CD4-positive, alpha-beta T cell (primary cell): ENCODE measurements at places on chromosomes 3 and 15.

DNA sequence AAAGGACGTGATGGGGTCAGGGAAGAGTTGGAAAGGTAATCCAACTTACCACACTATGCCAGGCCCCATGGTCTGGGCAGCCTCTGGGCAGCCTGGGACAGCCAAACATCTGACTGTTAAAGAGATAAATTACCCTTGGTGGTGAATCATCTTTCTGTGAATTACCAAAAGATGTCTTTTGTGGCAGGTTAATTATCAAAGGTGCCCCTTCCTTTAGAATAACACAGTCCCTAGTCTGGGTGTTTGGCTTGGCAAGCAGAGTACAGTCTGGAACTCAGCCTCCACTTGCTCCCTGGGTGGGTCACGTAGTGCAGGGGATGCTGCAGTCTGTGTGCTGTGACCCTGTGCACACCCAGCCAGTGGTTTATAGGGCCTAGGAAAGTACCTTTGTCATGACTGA is 113.1 kb downstream of the ZNF621 start:
- DNase-seq = no peak

- DNase-seq = no peak
Observed at GRCh38 chr3:95302044-95302443, 1239.2 kb downstream of the NSUN3 start.

GRCh38 chr15:38242055-38242454 is 10.6 kb upstream of the SPRED1 start:
- no peak for DNase-seq

- no peak for DNase-seq
Observed at GRCh38 chr3:181701096-181701495, 10.6 kb upstream of the SOX2 start.

- no peak for DNase-seq
Observed at GRCh38 chr15:33639978-33640377, 328.3 kb upstream of the CHRM5 start.

DNA sequence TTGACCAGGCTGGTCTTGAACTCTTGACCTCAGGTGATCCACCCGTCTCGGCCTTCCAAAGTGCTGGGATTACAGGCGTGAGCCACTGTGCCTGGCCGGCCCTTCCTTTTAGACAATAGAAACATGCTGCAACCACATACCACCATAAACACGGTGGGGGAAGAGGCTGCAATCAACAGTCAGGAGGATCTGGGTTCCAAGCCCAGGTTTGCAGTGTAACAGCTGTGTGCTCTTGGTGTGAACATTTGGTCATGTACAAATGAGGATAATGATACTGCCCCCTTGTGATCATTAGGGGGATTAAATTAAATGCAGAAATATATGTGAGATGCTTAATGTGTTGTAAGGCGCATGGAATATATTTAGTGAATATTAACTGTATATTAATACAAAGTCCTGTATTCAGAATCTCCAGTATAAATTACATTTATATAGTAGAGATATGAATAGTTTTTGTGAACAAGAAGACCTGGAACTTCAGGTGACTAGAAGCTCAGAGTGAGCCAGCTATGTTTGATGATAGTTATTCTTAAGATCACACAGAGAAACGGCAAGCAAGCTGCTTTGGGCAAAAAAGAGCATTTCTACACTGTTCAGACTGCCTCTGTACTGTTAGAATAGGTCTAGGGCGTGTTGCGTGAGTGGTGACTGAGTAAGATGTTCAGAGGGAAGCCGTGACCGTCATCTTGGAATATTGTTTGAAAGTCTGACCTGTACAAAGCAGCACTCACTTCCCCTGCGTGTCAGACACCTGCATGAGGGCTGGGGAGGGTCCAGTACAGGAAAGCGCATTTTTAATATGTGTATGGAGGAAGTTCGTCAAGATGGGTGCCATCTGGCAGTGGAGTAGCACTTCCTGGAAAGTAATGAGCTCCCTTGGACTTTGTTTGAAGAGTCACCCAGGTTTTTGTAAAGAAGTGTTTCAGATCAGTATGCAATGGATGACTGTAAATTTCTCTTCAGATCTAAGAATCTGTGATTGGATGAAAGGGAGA is 125.8 kb downstream of the PGPEP1L start:
- DNase-seq = no peak

- DNase-seq = no peak
Observed at GRCh38 chr15:74307827-74308811, 59.3 kb downstream of the CYP11A1 start.

- DNase-seq = no peak
Observed at GRCh38 chr15:30922480-30923311, 19.0 kb downstream of the FAN1 start.

DNA sequence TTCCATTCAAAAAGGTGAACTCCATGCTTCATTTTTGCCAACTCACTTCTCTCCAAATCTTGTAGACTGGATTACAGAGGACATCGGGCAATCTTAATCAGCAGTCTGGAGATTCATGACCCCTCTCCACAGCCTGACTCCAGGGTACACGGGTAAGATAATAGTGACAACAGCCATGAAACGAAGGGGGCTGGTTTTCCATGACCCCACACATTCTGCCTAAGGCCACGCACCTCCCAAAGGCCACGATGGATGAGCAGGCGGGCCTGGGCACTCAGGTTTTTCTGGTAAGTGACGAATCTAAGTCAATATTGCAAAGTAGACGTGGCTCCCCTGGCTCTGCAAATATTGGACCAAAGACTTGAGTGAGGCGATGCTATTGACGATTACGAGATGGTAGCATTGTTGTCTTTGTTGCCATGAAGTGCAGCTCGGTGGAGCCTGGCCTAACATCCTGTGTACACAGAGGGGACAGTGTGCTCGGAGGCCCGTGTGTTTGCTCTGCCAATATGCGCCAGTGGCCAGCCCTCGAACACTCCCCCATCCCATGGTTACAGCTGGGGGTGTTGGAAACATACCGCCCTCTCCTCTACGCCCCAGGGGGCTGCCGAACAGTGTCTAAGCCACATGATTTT is 119.1 kb downstream of the OPA1 start:
- DNase-seq = no peak

DNA sequence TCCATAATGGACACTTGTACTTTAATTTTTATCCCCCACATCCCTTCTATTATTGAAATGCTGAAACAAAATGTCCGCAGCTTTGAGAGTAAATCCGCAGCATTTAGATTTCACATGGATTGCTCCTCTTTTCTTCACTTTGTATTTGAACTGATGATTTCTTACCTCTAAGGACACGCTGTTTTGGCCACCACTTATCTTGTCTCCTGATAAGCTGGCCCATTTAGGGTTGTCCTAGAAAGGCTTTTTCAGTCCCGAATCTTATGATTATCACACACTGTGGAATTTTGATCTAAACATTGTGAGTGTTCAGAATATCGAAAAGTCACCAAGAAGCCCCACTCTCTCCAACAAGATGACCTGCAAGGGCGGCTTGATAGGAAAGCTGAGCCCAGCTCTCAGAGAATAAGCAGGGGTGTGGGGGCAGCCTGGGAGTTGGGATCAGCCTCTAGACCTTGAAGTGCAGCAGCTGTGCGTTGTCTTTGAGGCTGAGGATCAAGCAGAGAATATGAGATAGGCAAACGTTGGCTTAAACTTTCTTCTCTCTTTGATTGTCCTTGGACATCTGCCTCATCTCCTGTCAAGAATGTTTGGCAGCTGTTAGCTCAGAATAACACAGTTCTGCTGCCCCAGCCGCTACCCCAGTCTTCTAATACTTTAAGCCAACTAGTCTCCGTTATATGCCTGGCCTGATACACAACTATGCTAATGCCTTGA is 399.7 kb upstream of the NR2F2 start:
- no peak for DNase-seq

- DNase-seq = no peak
Observed at GRCh38 chr15:54839379-54839778, 357.4 kb downstream of the RSL24D1 start.

- DNase-seq = no peak
Observed at GRCh38 chr3:139561255-139561817, 21.8 kb upstream of the RBP1 start.

DNA sequence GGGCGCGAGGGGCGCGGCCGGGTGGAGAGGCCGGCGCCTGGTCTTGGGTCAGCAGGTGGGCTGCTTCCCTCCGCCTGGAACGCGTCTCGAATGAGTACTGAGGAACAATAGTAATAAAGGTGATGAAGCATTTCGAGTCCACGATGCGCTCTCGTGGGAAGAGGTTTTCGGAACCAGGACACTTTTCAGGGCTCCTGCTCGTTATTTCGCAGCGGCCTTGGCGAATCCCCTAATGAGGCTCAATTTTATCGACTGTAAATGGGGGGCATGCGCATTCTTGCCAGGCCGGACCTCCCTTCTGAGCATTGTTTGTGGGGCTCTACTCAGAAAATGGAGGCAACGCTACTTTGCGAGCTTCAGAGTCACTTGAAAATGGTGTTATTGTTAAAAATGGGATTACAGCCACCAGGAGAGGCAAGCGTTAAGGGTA is 1.2 kb downstream of the NR2C2 start:
- DNase-seq = no peak

GRCh38 chr3:47377186-47377585 is 3.6 kb upstream of the PTPN23 start:
- no peak for DNase-seq

GRCh38 chr3:76065964-76066363 is 280.6 kb upstream of the ZNF717 start:
- no peak for DNase-seq

GRCh38 chr3:127171721-127172120 is 21.2 kb upstream of the PRR23E start:
- DNase-seq = no peak

DNA sequence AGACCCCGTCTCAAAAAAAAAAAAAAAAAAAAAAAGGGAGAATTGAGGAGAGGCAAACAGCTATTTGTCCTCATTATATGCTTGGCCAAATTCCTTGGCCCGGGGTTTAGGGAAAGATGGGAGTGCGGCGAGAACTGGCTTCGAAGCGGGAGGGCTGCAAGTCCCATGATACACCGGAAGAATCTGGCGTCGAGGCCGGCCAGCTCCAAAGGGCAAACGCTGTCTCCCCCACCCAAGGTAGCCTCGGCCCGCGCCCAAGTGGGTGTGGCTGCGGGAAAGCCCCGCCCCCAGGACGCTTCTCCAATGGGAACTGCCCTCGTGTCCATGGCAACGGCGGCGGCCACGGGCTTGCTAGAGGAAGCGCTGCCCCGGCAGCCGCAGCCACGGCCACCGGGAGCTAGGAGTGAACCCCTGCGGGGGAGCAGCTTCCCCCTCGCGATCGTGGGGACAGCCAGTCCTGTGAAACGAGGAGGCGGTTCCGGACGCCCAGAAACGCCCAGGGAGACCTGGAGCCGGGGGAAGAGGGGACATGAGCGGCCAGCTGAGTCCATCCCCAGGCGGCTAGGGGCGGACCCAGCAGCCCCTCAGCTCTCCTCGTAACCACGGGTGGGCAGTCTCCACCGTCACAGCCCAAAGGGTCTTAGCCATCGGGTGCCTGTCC is at the start of gene TTLL13:
Gene TTLL13, plus strand, starts transcription at position 354 of the 661 bp plus-strand sequence. CDS start 1,075 bp downstream, outside the sequence.
- DNase-seq = peak; percentile 41

DNA sequence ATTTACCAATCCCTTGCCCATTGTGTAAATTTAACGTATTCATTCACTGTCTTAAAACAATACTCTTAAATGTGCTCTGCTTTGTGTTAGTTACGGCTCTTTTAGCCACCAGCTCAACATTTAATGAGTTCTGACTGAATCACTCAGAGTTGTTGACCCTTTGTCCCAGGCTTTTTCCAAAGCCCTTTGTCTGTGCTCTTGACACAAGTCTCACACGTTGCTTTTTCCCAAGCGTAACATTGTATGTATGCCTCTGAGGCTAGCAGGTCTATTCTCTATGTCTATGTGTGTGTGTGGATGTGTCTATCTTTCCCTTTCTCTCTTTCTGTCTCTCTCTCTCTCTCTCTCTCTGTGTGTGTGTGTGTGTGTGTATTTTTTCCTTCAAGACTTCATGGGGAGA is 435.4 kb upstream of the GOLIM4 start:
- DNase-seq = no peak

GRCh38 chr15:40445421-40445922 is 4.7 kb downstream of the BAHD1 start:
- DNase-seq = no peak

DNA sequence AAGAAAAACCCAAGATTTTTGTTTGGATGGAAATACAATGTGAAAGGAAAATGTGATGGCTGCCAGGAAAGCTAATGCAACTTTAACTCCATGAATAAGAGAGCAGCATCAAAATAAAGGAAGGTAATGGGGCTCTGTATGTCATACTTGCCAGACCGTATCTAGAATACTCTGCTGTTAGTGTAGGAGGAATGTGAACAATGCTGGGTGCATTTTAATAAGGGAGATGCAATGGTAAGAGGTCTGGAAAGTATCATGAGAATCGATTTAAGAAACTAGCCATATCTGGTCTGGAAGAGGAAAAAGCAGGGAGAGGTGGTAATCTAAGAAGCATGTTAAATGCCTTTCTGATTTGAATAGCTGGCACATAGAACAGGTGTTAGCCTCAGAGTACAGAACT is 239.6 kb downstream of the GBE1 start:
- DNase-seq = no peak

DNA sequence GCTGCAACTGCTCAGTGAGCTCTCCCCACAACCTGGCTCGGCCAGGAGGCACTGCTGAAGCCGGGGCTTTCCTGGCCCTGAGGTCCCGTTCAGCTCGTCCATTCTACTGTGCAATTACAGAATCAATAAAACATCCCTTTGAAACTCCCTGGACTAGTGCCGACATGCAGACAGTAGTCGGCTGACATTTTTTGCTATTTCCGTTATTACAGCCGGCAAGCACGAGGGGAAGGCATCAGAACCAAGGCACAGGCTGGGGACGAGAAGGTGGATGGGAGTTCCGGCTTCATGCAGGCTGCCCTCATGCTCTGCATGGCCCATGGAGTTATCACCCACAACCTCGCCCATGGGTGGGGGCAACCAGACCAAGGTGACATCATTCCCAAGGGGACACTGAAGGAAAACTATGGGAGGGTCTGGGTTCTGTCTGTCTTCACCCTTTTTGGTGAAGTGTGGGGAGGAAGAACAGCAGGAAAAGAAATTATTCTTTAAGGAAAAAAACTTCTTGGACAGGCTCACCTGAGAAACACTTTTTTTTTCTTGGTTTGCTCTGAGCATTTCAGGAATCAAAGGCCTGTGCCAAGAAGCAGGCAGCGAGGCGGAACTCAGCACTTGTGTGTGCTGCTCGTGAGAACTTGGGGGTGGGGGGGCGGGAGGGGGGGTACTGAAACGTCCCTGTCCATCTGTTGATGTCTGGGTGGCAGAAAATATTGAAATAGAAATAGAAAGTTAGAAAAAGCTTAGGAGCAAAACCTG is 154.5 kb downstream of the FOXP1 start:
- DNase-seq = peak; percentile 37

DNA sequence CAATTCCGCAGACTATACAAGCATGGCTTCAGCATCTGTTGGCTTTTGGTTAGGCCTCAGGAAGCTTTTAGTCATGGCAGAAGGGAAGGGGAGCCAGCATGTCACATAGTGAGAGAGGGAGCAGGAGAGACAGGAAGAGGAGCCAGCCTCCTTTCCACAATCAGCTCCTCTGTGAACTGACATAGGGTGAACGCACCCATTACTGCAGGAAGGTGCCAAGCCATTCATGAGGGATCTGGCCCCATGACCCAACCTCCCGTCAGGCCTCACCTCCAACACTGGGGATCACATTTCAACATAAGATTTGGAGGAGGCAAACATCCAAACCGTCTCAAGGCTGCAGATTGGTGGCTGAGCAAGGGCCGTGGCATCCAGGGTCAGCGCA is 106.3 kb downstream of the LRRK1 start:
- no peak for DNase-seq

GRCh38 chr3:196186651-196187573 is 24.3 kb downstream of the ZDHHC19 start:
- DNase-seq = no peak
